Stimulated activated CD4-positive, alpha-beta T cell treated with anti-CD3 and anti-CD28 coated beads, TNF-alpha, amount 100 ng/mL, for 24 hours (primary cell): ENCODE measurements at places on chromosomes 2 and 18.

DNA sequence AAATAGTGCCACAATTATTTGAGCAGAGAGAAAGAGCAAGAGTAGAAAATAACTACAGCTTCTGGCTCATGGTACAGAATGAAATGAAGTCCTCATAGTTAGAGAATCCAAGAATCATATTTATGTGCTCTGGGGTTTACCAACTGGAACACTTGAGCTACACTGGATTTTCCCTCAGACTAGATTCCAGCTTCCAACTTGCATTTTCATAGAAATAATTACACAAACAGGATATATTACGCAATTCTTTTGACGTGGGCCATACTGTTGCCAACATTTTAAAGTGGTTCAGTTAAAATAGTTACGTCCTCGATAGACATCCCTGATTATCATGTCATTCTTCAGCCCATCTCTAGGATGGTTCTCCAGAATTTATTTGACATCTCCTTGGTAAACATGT, 129.2 kb downstream of the ETAA1 start:
- DNase-seq: no peak

GRCh38 chr2:77348821-77349220, 173.4 kb downstream of the LRRTM4 start:
- no peak for DNase-seq

GRCh38 chr2:178105566-178105965, 6.7 kb upstream of the RBM45 start:
- DNase-seq: no peak

DNA sequence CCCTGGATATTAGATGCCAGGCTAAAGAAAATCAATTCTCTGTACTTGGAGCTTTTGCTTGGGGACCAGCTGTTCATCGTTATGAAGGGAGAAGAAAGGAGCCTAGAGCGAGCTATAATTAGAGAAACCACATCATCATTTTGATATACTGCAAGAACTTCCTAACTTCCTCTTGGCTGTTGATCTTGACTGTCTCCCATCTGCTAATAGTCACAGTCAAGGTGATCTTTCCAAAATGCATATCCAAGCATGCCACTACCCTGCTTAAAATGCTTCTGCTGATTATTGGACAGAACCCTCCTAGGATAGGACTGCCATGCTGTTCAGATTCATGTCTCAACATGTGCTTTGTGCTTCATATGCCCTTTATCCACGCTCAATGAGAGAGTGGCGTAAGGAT, 54.8 kb downstream of the RAPGEF4 start:
- no peak for DNase-seq

- no peak for DNase-seq
These were observed 353.8 kb downstream of the PARD3B start for GRCh38 chr2:204898928-204899640.

DNA sequence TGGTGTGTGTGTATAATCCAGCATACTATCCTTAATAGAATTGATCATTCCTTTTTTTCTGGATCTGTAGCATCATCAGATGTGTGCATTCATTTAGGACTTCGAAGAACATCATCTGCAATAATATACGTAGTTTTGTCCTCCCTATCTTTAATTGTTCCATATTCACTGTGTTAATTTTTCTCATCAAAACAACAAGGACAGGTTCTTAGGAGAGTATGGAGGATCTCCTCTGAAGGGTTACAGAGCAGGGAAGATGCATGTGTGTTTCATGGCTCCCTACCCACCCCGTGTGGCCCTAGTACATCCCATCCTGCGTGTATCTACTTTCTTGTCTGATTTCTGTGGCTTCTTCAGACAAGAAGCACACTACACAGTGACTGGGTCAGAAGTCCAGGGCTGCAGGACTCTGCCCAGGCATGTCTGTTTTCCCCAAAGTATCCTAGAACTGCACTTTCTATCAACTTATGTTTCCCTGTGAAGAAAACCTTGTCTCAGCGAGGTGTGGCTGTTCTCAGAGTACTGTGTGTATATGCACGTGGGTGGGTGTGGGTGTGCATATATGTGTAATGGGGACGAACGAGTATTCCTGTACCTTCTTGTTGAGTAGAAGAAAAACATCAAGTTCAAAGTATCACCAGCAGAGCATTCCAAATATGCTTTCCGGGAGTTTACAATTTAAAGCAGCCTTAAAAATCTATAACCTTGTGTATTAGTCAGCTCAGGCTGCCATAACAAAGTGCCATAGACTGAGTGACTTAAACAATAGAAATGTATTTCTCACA, 220.4 kb upstream of the FOSL2 start:
- no peak for DNase-seq

- no peak for DNase-seq
These were observed 136.7 kb downstream of the MEMO1 start for GRCh38 chr2:31874071-31874470.
